ENCODE measurements at places on chromosomes 2 and 18.

DNA sequence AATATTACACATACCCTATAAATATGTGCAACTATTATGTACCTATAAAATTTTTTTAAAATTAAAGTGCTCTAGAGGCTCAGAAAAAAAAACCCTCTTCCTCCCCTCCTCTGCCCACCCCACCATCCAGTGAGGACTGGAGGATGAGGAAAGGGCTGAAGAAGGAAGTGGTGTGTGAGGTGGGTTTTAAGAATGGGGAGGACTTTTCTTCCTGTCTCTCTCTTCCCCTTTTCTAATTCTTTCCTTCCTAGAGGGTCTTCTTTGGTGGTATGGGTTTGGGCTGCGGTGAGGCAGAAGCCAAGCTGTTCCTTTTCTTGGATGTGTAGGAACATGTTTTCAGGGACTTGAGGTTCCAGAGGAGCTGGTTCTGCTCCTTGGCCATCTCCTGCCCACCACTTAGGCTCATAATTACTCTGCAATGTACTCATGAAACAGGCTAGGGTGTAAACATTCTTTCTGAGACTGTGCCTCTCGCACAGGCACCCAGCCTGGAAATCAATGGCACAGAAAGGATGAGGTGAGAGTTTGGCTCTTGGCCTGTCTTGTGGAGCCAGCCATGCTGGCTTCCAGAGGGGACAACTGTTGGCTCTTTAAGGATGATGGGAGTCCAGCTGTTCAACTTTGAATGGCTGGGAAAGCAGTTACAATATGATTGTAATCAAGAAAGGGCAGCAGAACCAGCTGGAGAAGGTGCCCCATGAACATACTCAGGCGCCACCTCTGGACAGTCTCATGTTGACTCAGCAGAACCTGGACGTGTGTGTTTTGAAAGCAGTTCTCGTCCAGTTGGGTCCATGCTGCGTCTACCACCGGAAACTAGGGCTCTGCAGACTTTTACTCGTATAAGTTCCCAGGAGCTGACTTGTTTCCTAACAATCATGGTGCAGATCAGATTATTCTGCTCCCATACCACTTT is 38.3 kb downstream of the IL1RL2 start:
- no peak for DNase-seq

DNA sequence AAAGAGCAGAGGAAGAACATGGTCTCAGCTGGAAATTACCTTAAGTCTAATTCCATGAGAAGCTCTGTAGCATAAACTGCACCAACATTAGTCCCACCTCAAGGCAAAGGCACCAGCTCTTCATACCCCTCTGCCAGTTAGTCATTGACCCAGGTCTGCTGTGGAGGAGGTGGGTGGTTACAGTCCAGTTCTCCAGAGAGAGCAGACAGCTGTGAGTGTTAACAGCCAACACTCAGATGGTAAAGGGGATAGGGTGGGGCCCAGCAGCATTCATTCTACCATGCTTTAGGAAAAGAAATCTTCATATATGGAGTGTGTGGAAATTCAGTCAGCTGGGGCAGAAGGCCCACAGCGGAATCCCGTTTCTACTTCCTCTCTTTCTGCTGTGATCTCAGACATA is 159.7 kb upstream of the FBXO11 start:
- no peak for DNase-seq

- DNase-seq = no peak
Measured at GRCh38 chr2:207771421-207771820, 1.7 kb upstream of the FZD5 start.

DNA sequence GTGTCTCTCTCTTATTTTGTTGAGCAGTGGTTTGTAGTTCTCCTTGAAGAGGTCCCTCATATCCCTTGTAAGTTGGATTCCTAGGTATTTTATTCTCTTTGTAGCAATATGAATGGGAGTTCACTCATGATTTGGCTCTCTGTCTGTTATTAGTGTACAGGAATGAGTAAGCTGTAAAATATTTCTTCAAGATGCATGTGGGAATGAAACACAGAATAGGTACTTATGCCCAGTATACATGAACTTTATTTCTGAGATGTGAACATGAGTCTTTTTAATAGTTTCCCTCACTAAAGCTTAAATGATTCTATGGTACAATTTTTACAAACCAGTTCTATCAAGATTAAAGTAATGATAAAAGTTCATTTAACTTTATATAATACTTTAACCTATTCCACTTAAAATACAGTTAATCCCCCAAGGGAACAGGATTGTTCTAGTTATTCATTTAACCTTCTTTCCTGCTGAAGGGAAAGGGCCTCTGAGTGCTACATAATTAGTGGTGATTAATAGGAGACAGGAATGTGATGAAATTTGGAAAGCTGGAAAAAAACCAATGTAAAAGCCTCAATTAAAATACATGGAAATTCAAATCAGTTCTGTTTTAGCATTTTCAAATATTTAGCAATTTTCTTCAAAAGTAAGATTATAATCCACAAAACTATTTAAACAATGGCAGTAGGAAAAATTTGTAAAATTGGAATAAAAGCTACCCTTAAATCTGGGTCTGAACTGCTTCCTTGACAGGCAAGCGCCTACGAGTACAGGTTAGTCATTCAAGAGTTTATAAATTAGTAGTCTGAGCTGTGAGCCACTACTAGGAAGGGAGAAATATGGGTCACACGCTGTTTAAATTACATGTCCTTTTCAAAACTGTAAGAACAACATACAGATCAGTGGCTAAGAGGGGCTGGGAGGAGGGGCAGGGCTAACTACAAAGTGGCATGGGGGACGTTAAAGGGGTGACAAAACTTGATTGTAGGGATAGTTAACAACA is 28.9 kb downstream of the SPIRE1 start:
- peak; percentile 40 for DNase-seq

DNA sequence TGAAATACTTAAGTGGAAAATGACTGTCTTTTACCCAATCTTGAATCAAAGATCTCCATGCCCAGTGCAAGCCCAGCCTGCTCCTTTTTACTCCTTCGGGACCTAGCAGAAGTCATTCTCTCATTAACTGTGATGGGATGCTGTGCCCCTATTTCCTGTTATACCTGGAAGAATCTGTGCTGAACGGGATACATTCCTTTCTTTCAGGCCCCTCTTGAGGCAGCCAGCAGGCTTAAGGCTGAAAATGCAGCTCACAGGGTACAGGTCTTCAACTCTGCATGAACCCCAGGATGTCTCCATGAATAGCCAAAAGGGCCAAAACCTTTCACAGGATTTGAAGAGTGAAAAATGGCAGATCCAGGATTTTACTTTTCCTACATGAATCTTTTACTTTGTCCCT is 784.8 kb upstream of the KLHL29 start:
- DNase-seq = no peak

DNA sequence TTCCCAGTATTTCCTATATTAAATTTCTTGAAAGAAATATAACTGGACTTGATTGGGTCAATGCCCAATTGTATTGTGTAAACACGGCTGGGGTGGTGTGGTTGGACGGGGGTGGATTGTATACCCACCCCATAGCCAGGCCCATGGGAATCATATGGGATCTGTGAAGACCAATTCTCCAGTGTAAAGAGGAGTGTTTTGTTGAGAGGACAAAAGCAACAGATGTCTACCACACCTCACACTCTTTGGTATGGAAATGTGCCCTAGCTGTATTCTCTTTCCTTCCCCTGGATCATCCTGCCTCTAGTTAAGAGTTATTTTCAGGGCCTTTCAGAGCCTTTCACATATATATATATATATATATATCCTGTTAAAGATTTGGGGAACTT is 57.5 kb upstream of the TGIF1 start:
- no peak for DNase-seq

DNA sequence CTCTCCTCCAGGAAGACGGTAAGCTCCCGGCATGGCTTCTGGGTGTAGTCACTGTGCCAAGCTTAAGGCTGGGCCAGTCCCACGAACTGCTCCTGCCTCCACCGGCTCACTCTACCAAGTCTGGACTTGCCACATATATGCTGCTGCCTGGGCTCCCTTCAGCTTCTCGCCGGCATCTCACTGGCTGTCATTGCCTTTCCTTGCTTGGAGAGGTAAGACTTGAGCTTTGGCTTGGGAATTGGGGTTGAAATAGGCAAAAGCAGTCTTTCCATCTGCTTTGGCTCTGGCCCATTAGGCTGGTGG is 481.0 kb downstream of the TGIF1 start:
- DNase-seq = no peak

GRCh38 chr2:233600386-233600785 is 17.0 kb upstream of the UGT1A8 start:
- no peak for DNase-seq

DNA sequence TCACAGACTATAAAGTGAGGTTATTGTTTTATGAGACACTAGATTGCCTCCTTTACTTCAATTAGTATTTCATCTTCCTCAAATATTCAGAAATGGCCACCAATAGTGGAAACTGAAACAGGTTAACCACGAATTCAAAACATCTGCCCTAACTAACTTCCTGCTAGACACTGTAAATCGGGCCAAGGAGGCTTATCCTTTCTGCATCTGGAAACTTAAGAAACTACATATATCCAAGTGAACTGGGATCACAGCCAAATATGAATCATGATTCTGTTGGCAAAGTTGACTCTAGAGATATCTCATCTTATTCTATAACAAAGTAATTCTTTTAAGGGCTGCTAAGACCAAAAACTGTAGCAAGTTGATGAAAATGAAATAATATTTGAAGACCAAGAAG is 136.6 kb upstream of the ZC3H15 start:
- no peak for DNase-seq

GRCh38 chr2:99421469-99421868 is 68.3 kb downstream of the REV1 start:
- no peak for DNase-seq

- no peak for DNase-seq
Measured at GRCh38 chr2:26976237-26976636, 5.8 kb downstream of the MAPRE3 start.

DNA sequence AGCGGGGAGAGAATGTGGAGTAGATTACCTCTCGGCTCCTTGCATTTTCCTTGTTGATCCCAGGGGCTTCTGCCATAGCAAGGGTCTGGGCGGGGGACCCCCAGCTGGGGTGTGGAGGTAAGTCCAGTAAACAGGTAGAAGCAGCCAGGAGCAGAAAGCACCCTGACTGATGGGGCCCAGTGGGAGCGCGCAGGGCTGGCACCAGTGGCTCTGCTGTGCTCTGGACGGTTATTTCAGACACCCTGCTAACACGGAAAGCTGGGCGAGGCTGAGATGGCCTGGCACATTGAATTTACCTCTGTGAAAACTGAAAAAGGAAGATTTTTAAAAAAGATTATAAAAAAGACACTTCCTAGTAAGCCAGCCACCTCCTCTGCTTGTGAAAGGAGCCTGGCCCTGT is 109.6 kb upstream of the STPG4 start:
- DNase-seq = no peak

GRCh38 chr2:185360776-185361175 is 377.8 kb upstream of the FSIP2 start:
- no peak for DNase-seq

- DNase-seq = no peak
Measured at GRCh38 chr18:75582406-75582821, 154.9 kb upstream of the SMIM21 start.

DNA sequence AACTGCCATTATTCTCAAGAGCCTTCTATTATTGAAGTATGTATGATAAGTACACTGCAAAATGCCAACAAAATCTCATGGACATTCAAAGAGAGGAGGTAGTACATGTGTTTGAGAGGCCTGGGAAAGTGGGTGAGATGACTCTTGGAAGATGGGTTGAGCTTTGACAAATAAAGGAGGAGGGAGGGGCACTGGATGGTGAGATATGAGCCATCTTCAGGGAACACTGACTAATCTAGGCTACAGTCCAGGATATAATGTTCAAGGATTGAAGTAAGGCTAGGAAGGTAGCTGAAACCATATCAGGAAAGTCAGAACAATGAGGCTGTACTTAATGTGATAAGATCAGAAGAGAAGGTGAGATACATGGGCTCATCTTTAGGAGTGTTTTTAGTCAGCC is 559.7 kb downstream of the ZEB2 start:
- no peak for DNase-seq

DNA sequence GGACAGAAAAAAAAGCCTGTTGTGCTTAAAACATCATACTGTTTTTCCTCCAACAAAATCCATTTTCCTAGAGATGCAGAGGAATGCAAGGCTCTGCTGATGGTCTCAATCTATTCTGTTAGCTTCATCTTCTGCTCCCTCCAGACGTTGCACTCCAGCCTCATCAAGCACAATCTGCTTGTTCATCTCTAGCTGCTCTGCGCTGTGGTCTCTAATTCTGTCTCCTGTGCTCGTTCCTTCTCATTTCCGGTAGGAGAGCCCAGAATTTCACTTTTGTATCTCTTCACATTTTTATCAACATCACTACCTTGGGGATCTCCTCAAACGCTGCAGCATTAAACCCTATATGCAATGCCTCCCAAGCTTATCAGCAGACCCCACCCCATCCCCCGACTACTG is 708.9 kb downstream of the RNF144A start:
- no peak for DNase-seq

- DNase-seq = no peak
Measured at GRCh38 chr2:49827366-49827765, 673.1 kb upstream of the FSHR start.

- no peak for DNase-seq
Measured at GRCh38 chr2:95049683-95049955, 24.1 kb downstream of the MAL start.

GRCh38 chr2:40218679-40219078 is 233.2 kb downstream of the SLC8A1 start:
- DNase-seq = no peak

DNA sequence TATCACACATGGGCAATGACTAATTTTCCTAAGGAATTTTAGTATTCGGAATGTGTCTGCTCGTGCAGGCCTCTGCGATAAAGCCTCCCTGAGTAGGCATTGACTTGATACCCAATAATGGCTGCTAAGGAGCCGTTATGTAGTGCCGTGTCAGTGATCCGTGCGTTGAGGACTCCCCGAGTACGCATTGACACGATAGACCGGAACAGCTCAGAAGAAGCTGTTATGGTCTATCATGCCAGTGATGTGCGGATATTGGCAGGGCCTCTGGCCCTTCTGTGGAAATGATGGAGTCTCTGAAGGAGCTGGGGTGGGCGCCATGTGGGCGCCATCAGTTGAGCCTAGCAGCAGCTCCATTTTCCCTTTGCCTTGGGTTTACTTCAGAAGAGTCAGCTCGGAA is 29.1 kb downstream of the ZEB2 start:
- DNase-seq = no peak

- no peak for DNase-seq
Measured at GRCh38 chr2:190469771-190470170, 61.6 kb downstream of the MFSD6 start.

- DNase-seq = no peak
Measured at GRCh38 chr2:143264851-143265250, 135.6 kb downstream of the ARHGAP15 start.

DNA sequence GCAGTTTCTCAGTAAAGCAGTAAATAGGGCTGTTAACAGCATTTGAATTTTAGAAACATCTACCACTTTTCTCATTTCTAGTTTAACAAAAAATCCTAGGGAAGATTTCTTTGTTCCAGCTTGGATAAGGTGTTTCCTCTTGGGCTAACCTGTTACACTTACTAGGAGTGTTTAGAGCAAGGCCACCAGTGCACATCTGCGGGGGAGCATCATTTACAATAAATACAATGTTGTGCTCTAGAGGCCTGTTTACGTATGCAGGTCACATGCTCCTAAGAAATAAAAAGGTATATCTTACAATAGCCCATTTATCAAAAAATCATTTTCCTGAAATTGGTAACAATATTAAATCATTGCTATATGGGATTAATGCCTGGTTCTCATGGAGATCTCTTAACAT is 8.1 kb downstream of the ZNF638 start:
- DNase-seq = no peak

Data from activated CD4-positive, alpha-beta T cell treated with anti-CD3 and anti-CD28 coated beads, Interleukin-2, amount 50 U/mL, for 16 hours (primary cell).